Peyer's patch (tissue), 4 donors: ENCODE measurements at places on chromosomes 16 and 17. TPM values are rescaled to one million over a fixed set of nuclear protein-coding genes. Genes with fewer than 3 reads are reported as not detected.

Gene TPSG1
- total RNA-seq, result 22.6 TPM

Gene EPOP
- 3.3 TPM for total RNA-seq

DNA sequence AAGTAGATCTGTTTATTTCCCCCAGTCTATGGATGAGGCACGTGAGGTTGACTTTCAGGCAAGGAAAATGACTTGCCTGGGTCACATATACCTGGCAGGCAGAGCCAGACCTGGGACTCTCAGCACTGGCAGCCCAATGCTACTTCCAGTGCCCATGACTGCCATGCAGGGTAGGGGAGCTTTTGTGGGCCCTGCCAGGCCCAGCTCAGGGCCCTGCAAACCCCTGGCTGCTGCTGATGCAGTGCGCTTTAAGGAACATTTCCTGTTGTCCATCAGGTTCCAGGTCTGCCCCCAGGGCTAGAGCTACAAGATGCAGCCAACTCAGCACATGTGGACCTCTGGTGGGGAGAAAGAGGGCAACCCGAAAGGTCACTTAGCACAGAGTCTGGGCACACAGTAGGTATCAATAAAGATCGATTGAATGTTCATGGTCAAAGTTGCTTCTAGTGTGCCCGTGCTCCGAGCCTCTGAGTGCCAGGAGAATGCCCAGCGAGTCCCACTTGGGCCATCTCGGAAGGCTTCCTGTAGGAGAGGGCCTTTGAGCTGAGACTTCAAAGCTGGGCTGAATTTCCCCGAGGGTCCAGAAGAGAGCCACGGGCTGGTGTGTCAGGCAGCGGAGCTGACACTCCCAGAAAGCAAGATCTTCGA, 513 bp upstream of the TBX21 start:
- H3K27ac ChIP-seq, result no peak overlapping the region
- no peak for DNase-seq
- H3K36me3 ChIP-seq, result no peaks in the 10 kb centered on the region
- H3K27me3 ChIP-seq, result peaks cover 18% of the 10 kb centered on the region
- peaks cover 12% of the 10 kb centered on the region for H3K4me1 ChIP-seq
- H3K4me3 ChIP-seq, result peak overlapping the region; percentile 62

GRCh38 chr16:19430345-19430744, 12.7 kb downstream of the TMC5 start:
- H3K4me3 ChIP-seq, result no peak overlapping the region
- no peak for DNase-seq
- no peaks in the 10 kb centered on the region for H3K27me3 ChIP-seq
- H3K4me1 ChIP-seq, result peaks cover 48% of the 10 kb centered on the region
- H3K36me3 ChIP-seq, result no peaks in the 10 kb centered on the region

- H3K4me1 ChIP-seq, result peaks cover 52% of the 10 kb centered on the region
- no peak overlapping the region for H3K4me3 ChIP-seq
- no peaks in the 10 kb centered on the region for H3K36me3 ChIP-seq
- DNase-seq, result peak; percentile 83
- peak overlapping the region; percentile 82 for H3K27ac ChIP-seq
Observed at GRCh38 chr17:350706-351448, 1.7 kb downstream of the RPH3AL start.

DNA sequence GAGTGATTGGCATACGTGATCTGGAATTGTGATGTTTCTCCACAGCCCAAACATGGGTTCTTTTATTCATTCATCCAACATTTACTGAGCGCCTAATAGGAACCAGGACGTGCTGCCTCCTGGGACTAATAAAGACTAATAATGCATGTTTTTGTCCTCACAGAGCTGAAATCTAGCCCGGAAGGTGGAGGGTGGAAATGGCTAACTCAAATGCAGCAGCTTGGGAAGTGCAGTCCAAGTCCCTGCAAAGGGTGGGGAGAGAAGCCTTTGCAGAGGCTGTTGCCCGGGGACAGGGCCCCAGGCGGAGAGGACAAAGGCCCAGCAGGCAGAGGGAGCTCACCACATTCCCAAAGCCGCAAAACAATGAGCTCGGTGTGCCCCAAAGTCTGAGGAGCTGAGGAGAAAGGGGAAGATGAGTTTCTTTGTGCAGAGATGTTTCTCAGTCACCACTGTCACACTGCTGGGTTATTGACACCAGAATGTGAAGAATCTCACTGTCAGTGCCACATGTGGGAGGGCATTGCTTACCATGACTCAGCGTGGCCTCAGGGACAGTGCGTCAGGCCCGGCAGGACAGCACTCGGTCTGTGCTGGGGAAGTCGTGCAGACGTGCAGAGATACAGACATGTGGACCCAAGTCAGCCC, 118.2 kb upstream of the CHMP6 start:
- no peaks in the 10 kb centered on the region for H3K27me3 ChIP-seq
- H3K4me1 ChIP-seq, result no peaks in the 10 kb centered on the region

DNA sequence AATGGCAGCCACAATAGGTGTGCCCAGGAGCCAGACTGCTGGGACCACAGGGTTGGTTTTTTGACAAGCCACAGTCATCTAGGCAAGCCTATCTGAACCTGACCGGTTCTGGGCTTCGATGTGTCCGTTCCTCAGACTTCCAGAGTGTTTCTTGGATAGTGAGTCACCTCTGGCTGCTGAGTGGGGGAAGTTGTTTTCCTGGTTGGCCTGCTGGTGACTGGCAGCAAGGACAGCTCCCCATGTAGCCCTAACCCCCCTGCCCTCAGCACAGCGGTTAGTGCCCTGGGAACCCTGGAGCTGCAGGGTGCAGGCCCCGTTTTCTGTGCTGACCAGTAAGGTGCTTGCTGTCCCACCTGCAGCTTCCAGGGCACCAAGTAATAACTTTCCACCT, 65.5 kb downstream of the PLD6 start:
- no peak overlapping the region for H3K4me3 ChIP-seq
- DNase-seq, result no peak
- no peak overlapping the region for H3K27ac ChIP-seq
- no peaks in the 10 kb centered on the region for H3K36me3 ChIP-seq

GRCh38 chr17:46821482-46822387, 3.2 kb upstream of the WNT3 start:
- no peaks in the 10 kb centered on the region for H3K36me3 ChIP-seq
- H3K4me1 ChIP-seq, result no peaks in the 10 kb centered on the region
- no peak overlapping the region for H3K27ac ChIP-seq
- H3K4me3 ChIP-seq, result no peak overlapping the region
- DNase-seq, result no peak

DNA sequence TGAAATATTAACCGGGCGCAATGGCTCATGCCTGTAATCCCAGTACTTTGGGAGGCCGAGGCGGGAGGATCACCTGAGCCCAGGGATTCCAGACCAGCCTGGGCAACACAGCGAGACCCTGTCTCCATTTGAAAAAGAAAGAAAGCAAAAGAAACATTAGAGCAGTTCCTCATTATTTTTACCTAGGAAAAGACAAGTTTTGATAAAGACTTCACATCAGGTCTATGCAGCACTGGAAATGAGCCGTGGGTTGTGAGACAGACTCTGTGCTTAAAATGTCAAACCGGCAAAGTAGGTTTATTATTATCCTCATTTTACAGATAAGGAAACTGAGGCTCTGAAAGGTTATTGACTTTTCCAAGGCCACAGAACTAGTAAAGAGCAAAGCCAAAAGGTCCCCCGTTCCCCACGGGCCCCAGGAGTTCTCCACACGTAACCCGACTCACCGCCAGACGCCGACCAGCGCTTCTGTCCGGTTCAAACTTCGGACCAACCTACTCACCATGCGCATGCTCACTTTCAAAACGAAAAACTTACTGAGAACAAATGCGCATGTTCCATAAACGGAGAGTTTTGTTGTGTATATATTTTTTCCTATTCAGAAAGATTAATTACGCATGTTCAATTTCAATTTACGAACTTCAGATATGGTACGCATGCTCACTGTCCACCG, 356 bp downstream of the TUBD1 start:
- H3K27me3 ChIP-seq, result no peaks in the 10 kb centered on the region
- H3K4me3 ChIP-seq, result peak overlapping the region; percentile 86
- H3K4me1 ChIP-seq, result no peaks in the 10 kb centered on the region
- no peak for DNase-seq
- H3K27ac ChIP-seq, result peak overlapping the region; percentile 85
